Activated B cell treated with CpG ODN at 0.5 μM for 24 hours (primary cell): ENCODE measurements at places on chromosomes 2 and 18.

DNA sequence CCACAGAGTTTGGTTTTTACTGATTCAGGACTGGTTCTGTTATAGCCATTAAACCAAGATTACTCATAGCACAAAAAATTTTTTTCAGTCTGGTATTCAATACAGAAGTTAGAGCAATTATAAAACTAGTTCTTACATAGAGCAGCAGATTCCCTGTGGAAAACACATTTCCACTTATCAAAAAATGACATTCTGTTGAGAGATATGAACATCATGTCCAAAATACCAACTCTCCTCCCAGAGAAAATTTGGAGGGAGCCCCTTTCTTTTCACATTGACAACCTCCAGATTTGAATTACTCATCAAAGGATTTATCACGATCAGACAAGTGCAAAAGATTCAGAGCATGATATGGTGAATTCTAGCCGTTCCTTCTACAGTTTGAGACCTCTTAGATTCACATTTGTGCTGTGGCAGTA, 126.8 kb upstream of the SERPINE2 start:
- DNase-seq, result no peak

DNA sequence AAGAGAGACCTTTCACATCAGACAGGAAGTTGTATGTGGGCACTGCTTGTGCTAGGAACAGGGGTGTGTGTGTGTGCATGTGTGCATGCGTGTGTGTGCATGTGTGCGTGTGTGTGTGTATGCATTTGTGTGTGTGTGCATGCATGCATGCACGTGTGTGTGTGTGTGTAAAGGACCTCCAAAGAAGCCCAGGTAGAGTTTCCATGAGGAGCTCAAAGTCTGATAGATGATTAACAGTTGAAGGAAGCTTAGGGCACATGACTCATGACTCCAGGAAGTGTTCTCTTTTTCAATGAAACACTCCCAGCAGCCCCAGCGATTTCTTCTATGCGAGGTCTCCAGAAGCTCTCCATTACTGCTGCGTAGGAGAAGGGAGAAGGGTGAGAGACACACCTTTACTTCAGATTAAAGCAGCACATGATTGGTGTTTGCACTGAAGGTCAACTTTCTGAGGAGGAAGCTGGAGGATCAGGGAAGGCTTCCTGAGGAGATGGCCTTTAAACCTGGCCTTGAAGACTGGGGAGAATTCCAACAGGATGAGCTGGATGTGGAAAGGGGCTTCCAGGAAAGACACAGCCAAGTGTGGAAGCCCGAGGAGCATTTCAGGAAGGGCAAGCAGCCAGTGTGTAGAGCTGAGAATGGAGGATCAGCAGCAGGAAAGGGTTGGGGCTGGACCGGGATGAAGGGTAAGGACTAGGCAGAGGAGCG, 77.7 kb downstream of the SMAD4 start:
- no peak for DNase-seq

DNA sequence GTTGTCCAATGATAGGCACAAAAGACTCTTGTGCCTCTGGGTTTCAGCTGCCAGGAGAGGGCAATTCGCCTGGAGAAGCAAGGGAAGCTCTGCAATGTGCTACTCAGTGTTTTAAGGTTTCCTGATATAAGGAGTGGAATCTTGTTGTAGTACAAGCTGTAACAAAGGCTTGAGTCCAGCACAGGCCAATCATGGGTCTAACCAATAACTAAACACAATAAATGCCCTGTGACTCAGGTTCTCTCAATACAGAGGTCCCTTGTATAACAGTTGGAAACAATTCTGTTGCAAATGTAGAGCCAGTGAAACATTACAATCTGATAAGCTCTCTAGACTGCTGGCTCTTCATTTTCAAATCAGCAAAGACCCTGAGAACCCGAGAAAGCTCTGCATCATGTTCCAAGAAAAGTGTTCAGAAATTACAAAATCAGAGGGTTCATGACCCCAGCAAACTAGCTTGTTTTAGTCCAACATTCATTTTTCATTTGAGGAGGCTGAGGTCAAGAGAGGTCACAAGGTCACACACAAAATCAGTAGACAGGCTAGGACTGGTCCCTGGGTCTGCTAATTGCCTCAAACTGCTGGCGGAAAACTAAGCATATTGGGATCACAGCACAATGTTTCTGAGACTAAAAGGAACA, 59.0 kb upstream of the DNMT3A start:
- no peak for DNase-seq

GRCh38 chr2:64919261-64919660, 69.9 kb upstream of the SLC1A4 start:
- no peak for DNase-seq

GRCh38 chr2:3864943-3865865, 161.8 kb downstream of the DCDC2C start:
- no peak for DNase-seq

DNA sequence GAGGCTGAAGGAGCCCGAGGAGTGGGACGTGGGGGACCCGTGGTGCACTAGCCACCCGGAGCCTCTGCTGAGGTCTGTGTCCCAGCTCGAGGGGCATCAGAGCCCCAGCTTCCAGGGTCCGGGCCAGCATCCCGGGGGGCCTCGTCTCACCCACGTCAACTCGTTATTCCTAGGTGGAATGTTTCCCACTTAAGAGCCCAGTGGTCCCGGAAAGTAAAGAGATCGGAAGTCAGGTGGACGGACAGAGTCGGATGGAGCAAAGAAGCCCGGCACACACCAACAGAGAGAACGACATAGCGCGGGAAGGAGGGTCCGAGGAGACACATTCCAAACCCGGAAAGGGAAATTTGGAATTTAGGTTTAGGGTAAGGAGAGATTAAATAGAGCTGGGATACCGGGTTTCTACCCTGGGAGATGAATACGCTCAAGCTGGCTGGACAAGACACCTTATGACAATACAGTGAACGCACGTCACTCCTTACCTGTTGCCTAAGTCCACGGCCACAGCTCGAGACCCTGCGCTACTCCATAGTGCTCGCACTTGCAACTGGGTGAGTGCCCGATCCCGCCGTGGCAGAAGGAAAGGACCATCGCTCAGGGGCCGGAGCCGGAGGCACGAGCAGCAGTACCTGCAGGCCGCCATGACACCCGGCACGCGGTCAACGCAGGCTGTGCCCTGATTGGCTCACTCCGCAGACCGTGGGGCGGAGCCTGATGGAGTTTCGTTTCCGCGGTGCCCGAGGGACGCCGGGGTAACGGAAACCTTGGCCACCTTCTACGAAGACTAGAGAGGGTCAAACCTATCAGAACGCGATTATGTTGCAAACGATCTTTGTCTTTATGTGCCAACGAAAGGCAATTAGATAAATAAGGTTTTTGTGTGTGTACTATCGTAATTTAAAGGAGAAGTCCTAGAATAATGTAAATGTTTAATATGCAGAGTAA, at the start of gene PNPT1:
PNPT1 (minus strand) TSS at position 664 of the 945 bp plus-strand sequence; CDS start at position 643, 21 bp downstream.
- DNase-seq, result peak; percentile 87

GRCh38 chr18:35051641-35052377, 10.6 kb downstream of the MAPRE2 start:
- DNase-seq, result no peak

- no peak for DNase-seq
Observed at GRCh38 chr18:50651334-50651733, 91.4 kb downstream of the MAPK4 start.

DNA sequence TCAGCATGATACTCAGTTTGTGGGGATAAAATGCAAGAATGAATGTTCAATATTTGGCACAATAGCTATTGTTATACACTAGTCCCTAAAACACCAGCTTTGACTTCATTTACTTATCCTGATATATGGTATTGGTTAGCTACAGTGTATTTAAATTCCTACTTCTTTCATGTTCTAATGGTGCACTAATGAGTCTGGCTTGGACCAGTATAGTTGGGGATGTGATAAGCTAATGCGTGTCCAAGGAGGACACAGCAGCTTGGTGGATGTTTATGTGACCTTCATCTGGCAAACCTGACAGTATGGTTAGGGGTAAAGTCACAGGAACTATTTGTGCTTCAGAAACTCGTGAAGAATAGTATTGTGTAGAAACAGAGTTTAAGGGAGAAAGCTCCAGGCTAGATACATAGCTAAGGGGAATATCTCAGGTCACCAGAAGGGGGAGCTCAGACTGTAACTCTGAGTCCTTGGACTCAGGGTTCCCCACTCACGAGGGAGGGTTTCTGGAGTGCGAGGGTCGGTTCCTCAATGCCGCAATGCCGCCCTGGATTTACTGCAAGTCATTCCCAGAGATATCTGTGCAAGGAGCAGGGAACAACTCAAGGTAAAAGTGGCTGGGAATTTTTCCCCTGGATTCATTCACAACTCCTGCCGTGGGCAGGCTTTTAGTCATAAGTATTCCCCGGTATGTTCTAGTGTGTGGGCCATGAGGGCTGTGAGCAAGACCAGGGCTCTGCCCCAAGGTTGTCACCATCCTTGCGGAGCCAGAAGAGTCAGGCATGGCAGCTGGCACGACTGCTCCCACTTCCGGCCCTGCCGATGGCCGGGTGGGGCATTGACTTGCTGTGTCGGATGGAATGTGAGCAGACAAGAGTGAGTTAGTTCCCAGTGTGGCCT, 14.5 kb downstream of the IL1R2 start:
- DNase-seq, result no peak

GRCh38 chr18:36045241-36045991, 21.9 kb downstream of the RPRD1A start:
- DNase-seq, result no peak

DNA sequence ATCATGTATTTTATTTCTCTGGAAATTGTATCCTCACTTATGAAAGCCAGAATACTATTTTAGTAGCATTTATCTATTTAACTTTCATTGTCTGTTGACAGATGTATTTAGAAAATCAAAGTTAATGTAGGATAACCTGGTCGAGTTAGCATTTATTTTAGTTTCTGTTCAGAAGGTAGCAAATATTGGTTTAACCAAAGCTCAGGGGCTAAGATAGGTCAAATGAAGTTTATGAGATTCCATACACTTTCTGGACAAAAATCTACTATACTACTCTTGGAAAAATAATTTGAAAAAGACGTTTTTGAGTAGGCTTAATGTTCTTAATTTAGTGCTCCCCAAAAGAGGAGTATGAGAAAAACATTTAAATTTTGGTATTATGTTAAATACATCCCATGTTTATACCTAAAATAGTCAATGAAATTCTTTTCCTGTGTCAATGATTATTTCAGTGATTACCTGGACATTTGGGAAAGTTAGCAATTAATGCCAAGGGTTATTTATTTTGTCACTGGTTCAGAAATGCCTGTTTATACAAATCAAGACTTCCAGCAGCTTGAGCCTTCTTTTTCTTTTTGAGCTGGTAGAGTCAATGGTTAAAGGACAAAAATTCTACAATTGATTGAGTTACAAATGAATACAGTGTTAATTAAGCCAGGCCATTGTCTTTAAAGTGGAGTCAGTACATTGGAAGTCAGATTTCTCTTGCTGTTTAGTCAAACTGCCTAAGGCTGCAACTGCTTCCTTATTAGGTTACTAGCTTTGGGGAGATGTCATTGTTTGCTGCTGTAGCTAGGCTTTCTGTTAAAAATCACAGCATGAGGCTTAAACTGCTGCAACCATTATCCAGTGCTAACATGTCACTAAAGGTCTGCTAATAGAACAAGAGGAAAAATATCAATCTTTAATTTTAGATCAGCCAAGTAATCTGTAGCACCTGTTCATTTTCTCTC, 182.3 kb downstream of the CAMKMT start:
- DNase-seq, result no peak

- DNase-seq, result no peak
Observed at GRCh38 chr2:161115205-161115604, 45.0 kb upstream of the TANK start.

DNA sequence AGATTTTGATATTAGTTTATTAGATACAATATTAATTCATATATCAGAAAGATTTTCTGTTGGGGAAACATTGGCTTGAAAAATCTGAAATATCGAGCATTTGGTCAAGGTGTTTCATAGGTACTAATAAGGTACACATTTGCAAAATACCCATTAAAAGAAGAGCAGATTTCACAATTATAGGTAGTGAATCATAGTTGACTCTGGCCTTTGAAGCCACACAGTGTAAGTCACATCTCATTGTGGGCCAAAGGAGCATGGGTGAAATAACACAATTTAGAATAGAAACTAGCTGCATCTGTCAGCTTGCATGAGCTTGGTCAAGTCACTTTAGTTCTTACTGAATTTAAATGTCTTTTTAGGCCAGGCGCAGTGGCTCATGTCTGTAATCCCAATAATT, 4.9 kb downstream of the KDM3A start:
- no peak for DNase-seq

GRCh38 chr2:240377366-240377765, 58.1 kb upstream of the GPC1 start:
- DNase-seq, result no peak

GRCh38 chr2:7586898-7587297, 669.7 kb downstream of the RNF144A start:
- DNase-seq, result no peak

GRCh38 chr18:29241199-29241598, 1064.3 kb upstream of the CDH2 start:
- no peak for DNase-seq

GRCh38 chr2:67581751-67582150, 184.6 kb downstream of the ETAA1 start:
- no peak for DNase-seq

DNA sequence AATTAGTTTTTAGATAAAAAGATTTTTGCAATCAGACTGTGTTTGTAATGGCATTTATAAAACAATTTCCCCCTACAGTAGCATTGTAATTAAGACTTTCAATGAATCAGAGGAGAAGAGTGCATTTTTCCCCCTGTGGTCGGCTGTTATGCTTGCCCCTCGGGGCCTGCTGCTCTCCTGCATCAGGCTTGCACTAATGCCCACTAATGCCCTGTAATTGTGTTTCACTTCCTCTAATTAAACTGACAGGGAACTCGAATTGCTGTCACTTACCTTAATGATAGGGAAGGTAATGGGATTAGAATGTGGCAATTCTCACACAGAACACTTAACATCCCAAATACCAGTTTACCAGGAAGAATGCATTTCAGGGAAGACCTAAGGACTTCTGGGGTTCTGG, 61.2 kb upstream of the LRRTM1 start:
- no peak for DNase-seq

- DNase-seq, result no peak
Observed at GRCh38 chr2:171703574-171704347, 16.5 kb downstream of the DYNC1I2 start.

DNA sequence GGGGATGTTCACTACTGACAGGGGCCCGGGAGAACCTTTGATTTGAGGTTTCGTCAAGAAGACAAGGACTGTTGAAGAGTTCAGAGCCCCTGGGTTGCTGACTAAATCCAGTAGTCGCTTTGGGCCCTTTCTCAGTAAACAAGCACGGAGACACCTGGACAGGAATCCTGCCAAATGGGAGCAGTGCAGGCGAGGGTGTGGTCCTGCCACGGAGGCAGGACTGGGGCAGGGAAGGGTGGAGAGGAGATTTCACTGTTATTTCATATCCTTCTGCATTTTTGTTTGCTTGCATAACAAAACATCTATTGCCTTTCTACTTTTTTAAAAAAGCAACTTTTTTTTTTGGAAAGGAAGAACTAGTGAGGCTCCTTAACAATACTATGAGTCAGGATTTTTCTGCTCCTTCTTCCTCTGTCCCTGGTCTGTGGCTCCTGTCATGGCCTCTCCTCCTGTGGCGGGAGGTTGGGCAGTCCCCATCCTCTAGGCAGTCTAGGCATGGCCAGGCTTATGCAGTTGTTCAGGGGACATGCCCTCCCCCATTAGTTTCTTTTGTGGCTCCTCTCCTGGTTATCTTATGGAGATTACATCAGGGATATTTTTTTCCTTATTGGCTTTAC, 57.7 kb downstream of the ARHGEF4 start:
- no peak for DNase-seq
